Stimulated activated CD8-positive, alpha-beta memory T cell treated with anti-CD3 and anti-CD28 coated beads, Interleukin-2, amount 100 ng/mL, for 1 hour (primary cell): ENCODE measurements at places on chromosomes 12 and 14.

DNA sequence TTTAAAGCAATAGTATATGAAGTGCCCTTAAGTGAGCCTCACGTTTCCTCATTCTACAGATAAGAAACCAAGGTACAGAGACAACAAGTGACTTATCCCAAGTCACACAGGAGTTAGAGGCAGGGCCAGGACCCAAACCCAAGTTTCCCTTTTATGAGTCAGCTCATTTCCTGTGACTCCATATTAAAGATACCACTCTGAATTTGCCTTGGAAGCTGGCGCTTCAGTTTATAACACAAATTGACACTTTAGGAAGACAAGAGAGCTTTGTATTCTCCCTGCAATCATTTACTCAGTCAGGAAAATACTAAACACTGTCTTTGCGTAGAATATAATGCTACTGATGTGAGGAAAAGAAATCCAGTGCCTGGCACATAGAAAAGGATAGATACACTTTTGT lies 43.2 kb downstream of the MYBPC1 start:
- DNase-seq = no peak

DNA sequence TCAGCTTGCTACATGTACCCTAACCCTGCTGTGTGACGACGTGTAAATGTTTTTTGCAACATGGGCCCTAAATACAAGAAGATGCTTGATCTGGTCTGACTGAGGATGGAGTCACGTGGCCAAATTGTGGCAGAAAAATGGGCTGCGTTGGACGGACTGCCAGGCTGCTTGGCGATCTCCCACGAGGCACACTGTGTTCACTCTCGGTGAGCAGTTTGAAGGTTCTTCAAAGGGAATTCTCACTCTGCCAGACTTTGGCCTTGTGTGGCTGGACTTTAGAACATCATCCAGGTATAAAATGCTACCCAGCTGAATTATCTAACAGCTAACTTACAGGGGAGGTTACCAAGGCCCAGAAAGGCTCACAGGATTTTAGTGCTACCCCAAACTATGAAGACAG lies 85.1 kb downstream of the KDM2B start:
- DNase-seq = no peak

DNA sequence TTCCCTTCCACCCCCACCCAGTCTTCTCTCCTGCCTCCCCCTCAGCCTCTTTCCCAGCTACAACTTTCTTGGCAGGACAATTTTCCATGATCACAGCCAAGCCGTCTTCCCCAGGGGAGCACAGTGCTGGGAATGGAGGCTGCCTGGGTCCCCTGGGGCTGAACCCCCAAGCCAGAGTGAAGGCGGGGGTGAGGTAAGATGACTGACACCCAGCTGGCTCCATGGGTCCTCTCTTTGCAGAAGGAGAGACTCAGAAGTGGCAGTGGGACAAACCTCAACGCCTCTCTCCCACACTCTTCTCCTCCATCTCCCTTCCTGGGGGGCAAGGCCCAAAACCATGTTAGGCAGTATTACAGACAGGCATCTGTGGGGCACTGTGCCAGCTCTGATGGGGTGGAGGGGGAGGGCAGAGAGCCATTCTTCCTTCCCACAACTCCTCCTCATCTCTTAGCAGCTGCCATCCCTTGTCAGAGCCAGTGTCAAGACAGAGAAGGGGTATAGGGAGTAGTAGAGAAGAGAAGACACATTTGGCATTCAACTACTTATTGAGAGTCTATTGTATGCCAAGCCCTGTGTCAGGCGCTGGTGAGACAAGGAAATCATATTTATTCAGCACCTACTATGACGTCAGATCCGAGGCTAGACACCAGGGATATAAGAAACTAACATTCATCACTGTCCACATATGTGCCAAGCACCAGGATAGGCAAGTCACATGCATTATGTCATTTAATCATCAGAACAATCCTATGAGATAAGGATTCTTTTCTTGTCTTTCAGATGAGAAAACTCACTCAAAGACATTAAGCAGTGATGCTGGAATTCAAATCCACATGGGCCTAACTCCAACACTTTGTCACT lies 3.6 kb downstream of the ITGA7 start:
- DNase-seq = no peak

DNA sequence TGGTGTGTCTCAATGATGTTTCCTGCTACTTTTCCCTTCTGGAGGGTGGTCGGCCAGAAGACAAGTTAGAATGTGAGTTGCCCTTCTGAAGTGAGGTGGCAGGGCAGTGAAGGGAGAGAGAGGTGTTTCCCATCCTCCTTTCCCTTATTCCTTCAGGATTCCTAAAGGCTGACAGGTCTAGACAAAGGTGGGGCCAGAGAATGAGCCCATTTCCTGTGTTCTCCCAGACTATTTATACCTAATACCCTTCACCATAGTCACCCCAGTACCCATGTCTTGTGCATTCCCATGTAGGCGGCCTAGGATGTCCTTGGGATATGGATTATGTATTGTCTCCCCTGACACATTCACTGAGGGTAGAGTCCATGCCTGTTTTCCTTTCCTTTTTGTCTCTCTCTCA lies 7.0 kb downstream of the DGKA start:
- no peak for DNase-seq

DNA sequence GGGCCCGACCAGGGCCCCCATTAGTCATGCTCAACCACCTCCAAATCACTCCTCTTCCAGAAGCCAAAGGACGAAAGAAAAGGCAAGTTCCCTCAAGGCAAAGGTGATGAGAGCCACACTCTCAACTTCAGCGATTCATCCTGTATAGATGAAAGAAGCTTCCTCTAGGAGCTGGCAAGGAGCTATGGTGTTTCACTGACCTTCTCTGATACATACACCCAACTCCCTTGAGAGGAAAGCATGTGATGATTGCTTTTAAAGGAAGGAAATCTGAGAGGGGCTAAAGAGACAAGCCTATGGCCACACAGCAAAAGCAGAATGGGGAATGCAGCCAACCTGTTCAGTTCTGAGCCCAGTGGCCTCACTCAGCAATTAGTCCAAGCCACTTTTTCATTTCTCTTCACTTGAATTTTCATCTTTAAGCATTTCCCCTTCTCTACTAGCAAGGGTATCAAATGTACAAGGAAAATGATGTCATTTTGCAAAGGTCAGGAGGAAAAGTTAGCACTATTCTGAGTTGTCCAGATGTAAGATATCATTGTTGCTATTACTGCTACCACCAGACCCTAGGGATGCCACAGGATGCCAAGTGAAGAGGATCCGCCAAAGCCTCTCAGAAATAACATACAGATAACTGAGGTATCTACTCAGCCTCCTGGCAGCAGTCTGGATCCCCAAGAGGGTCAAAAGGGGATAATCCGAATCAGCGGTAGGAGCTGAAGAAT lies 82.5 kb downstream of the MAP3K9 start:
- DNase-seq = no peak

DNA sequence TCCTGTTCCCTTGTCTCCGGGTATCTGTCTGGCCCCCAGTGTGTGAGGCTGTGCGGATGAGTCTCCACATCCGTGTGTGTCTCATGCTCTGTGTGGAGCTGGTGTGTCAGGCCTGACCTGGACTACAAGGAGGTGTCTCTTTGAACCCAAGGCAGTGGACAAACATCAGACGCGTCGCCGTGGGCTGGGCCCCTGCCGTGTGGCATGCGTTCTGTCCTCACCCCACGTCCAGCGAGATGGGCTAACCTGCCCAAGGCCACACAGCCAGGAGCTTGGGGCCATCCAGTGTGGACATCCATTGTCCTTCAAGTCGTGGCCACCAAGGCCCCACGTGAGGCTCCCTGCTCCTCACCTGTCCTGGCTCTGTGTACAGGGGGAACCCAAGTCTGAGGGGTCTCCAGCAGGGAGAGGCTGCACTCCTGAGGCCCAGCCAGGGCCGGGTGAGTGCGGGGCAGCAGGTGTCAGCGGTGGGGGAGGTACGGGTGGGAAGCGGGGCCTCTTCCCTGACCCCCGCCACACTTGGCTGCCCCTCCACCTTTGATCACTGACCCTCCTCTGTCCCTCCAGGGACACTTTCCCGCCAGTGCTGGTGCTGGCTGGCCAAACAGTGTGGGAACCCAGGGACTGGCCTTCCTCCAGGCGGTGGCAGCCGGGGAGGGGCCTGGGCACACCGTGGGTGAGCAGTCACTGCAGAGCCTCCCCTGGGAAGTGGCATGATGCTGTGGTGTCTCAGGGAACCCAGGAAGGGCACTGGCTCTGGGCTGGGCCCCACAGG lies 48.5 kb downstream of the CYP46A1 start:
- no peak for DNase-seq
